ENCODE measurements at places on chromosomes 6 and 20. TPM values are rescaled to one million over a fixed set of nuclear protein-coding genes. Genes with fewer than 3 reads are reported as not detected.

TAP1 gene
- total RNA-seq, result 11.9 TPM

TRIM31 gene
- total RNA-seq, result not detected

SDC4 gene
- total RNA-seq, result 71.4 TPM

FAXC gene
- not detected for total RNA-seq

All from right atrium auricular region (tissue), 2 donors.